Endothelial cell of umbilical vein (primary cell): ENCODE measurements at places on chromosomes 2 and 18. TPM values are rescaled to one million over a fixed set of nuclear protein-coding genes. Genes with fewer than 3 reads are reported as not detected.
A peak's percentile ranks its signal among the peaks of the same experiment; 100 is the strongest.

LIMS3 gene
- total RNA-seq = 9.4 and 17.8 TPM in 2 replicates

- no peaks in the 10 kb centered on the region for H3K4me1 ChIP-seq
- no peak overlapping the region for H3K27ac ChIP-seq
- H3K27me3 ChIP-seq = no peaks in the 10 kb centered on the region
Observed at GRCh38 chr18:47331641-47332040, 80.2 kb upstream of the SKOR2 start.

KIF5C gene
- total RNA-seq = 0.21 and 0.55 TPM in 2 replicates

- H3K4me3 ChIP-seq = no peak overlapping the region
- peaks cover 4% of the 10 kb centered on the region for H3K27me3 ChIP-seq
- H3K4me1 ChIP-seq = no peaks in the 10 kb centered on the region
- H3K36me3 ChIP-seq = no peaks in the 10 kb centered on the region
- no peak overlapping the region for H3K27ac ChIP-seq
Observed at GRCh38 chr2:121038031-121038430, 247.0 kb downstream of the TFCP2L1 start.

DNA sequence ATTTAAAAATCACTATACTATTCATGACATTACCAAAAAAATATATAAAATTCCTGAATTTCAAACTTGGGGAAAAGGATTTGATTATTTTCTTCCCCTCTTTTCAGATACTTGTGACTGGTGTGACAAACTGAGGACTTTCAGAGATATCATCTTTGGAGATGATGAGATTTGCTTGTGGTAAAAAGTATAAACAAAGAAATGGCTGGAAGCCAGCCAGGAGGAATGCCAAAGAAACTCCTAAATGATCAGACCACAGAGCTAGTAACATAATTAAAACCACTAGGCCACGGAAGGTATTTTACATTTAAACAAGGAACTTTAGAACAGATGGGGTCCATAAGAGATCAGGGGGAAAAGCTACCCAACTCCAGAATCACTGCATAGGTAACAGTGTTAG, 58.7 kb downstream of the PIGN start:
- no peak overlapping the region for H3K4me3 ChIP-seq
- DNase-seq = peak; percentile 37
- H3K27ac ChIP-seq = no peak overlapping the region
- H3K27me3 ChIP-seq = no peaks in the 10 kb centered on the region
- H3K4me1 ChIP-seq = peaks cover 19% of the 10 kb centered on the region
- no peaks in the 10 kb centered on the region for H3K36me3 ChIP-seq

SERPINB7 gene
- not detected in 2 replicates for total RNA-seq

GRCh38 chr2:235561450-235561849, 67.6 kb downstream of the AGAP1 start:
- H3K36me3 ChIP-seq = no peaks in the 10 kb centered on the region
- H3K27ac ChIP-seq = no peak overlapping the region
- H3K27me3 ChIP-seq = no peaks in the 10 kb centered on the region
- no peak for DNase-seq
- H3K4me1 ChIP-seq = peaks cover 9% of the 10 kb centered on the region

PARD6G gene
- 1.8 and 5.4 TPM in 2 replicates for total RNA-seq

GRCh38 chr2:3184167-3184566, 193.5 kb downstream of the EIPR1 start:
- no peaks in the 10 kb centered on the region for H3K4me1 ChIP-seq
- DNase-seq = no peak
- no peaks in the 10 kb centered on the region for H3K27me3 ChIP-seq
- no peaks in the 10 kb centered on the region for H3K36me3 ChIP-seq
- no peak overlapping the region for H3K27ac ChIP-seq
- no peak overlapping the region for H3K4me3 ChIP-seq

DNA sequence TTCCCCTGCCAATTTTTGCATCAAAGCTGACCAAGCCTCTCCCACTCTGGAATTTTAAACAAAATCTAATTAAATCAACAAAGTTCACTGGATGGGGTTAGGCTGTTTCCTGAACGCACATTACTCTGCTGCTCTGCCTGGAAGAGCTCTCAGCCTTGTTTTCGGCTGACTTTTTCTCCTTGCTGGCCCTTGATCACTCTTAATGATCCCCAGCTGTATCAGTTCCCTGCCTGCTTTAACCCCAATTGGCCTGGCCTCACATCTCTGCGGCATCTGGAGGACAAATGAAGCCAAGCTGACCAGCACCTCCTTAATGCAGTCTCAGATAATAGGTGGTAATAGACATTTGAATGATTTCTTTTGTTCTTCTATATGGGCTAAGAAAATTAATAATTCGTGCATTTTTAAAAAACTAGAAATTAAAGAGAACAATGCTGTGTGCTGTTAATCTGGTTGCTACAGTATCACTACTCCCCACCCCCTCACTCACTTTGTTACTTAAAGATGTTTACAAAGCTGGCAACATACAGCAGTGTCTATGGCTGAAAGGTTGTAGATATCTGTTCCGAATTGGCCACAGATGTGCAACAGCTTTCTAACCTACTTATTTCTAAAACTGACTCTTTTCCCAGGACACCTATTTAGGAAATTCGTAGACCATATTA, 415.2 kb upstream of the KCNH7 start:
- no peaks in the 10 kb centered on the region for H3K4me1 ChIP-seq
- DNase-seq = no peak
- no peaks in the 10 kb centered on the region for H3K27me3 ChIP-seq
- no peak overlapping the region for H3K4me3 ChIP-seq

DNA sequence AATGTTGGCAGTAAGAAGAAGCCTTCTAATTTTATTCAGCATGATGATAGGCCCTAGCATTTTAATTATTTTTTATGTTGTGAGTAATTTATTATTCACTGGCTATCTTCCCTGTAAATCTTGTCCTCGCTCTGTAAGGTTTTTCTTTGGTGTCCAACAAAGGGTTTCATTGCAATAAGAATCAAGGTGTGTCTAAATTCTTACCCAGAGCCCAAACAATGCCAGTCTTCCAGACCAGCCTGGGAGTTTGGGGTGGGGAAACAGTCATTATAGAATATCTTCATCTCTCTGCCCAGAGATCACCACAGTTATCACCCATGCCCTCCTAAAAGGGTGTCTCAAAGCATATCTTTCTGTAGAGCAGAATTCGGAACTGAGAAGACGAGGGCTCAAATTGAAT, at the start of gene DSG4:
DSG4 (plus strand) TSS at position 301 of the 400 bp plus-strand sequence. CDS start 135 bp downstream, outside the sequence.
- H3K36me3 ChIP-seq = no peaks in the 10 kb centered on the region
- H3K4me3 ChIP-seq = no peak within 1 kb of the TSS
- DNase-seq = no peak
- H3K27ac ChIP-seq = no peak within 1 kb of the TSS
- H3K4me1 ChIP-seq = no peaks in the 10 kb centered on the region
- no peaks in the 10 kb centered on the region for H3K27me3 ChIP-seq

TMEM247 gene
- not detected in 2 replicates for total RNA-seq

DNA sequence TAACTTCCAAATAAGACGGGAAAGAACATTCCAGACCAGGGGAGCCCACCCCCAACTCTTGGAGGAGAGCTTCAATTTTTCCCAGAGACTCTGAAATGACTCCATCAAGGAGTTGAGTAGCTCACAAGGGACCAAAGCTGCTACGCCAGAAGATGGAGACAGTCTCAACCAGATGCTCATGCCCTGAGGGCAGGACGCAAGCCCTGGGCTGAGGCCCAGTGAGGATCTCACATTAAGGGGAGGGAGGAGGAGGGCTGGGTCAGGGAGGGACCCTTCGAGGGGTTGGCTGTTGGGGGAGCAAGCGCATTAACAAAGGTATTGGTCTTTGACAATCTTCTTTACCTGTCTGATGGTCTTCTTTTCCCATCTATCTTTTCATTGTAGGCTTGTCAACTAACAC, 141.3 kb upstream of the SLC1A4 start:
- H3K27me3 ChIP-seq = no peaks in the 10 kb centered on the region
- H3K4me1 ChIP-seq = no peaks in the 10 kb centered on the region
- no peak overlapping the region for H3K4me3 ChIP-seq
- no peaks in the 10 kb centered on the region for H3K36me3 ChIP-seq
- no peak for DNase-seq
- no peak overlapping the region for H3K27ac ChIP-seq

DNA sequence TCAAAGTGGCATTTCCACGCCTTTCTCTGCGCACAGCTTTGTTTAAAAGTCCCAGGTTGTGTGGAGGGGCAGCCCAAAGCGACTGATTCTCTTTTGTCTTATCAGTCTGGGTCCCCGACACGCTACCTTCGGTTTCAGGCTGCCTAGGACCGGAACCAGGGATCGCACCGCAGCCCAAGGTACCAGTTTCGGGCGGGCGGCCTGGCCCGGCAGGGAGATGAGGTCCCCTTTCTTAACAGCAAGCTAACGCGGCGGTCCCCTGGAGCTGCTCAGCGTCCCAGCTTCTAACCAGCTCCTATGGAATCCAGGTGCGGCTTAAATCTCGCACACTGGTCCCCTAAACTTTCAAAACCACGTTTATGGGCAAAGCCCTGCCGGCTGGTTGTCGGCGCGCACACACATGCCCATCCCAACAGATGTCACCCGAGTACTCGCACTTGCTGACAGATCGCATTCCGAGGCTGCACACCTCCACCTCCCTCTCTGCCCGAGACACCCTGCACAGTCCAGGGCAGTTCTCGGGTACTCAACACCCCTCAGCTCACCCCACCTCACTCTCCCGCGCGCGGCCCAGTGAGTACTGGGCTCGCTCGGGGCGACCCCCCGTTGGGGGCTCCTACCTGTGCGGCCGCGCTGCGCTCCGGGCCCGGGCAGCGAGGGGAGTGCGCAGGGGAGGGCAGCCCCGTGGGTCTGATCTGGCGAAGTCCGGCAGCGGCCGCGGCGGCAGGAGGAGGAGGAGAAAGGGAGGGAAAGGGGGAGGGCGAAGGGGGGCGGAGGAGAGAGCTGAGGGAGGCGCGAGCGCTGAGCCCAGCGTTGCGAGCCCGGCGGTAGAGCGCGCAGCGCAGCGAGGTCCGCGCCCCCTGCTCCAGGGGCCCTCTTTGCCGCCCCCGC, at the start of gene EFEMP1:
EFEMP1 (minus strand) TSS at position 692 of the 891 bp plus-strand sequence. CDS start 1,342 bp downstream, outside the sequence.
- peak; percentile 87 for DNase-seq
- peaks cover 43% of the 10 kb centered on the region for H3K4me1 ChIP-seq
- H3K4me3 ChIP-seq = peak within 1 kb of the TSS; percentile 91
- peak within 1 kb of the TSS; percentile 82 for H3K27ac ChIP-seq

RGPD3 gene
- not detected in 2 replicates for total RNA-seq

CYP27C1 gene
- total RNA-seq = not detected in 2 replicates

DNA sequence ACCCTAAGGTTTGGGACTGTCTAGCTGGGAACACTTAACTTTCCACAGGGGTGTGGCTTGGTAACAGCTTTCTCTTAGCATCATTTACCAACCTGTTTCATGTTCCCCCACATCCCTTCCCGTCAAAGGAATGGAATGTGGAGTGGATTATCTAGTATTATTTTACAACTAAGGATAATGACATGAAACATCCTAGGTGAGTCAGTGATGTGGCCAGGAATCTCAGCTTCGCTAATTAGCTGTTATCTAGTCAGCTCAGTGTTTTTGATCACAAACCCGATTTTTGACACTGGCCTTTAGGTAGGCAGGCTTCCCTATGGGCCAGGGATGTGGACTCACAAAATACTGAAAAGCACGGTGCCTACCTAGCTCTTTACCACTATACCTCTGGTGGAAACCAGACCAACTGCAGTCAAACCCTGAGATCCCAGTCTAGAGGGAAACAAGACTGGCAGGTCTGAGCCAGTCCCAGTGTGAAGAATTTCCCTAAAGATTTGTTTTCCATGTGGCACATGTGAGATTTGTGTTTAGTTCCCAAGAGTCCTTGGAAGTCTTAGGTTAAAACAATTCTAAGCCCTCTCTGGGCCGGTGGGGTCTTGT, 2.8 kb upstream of the NRP2 start:
- H3K36me3 ChIP-seq = no peaks in the 10 kb centered on the region
- no peaks in the 10 kb centered on the region for H3K27me3 ChIP-seq
- DNase-seq = no peak
- H3K4me1 ChIP-seq = peaks cover 24% of the 10 kb centered on the region
- no peak overlapping the region for H3K4me3 ChIP-seq
- no peak overlapping the region for H3K27ac ChIP-seq

DNA sequence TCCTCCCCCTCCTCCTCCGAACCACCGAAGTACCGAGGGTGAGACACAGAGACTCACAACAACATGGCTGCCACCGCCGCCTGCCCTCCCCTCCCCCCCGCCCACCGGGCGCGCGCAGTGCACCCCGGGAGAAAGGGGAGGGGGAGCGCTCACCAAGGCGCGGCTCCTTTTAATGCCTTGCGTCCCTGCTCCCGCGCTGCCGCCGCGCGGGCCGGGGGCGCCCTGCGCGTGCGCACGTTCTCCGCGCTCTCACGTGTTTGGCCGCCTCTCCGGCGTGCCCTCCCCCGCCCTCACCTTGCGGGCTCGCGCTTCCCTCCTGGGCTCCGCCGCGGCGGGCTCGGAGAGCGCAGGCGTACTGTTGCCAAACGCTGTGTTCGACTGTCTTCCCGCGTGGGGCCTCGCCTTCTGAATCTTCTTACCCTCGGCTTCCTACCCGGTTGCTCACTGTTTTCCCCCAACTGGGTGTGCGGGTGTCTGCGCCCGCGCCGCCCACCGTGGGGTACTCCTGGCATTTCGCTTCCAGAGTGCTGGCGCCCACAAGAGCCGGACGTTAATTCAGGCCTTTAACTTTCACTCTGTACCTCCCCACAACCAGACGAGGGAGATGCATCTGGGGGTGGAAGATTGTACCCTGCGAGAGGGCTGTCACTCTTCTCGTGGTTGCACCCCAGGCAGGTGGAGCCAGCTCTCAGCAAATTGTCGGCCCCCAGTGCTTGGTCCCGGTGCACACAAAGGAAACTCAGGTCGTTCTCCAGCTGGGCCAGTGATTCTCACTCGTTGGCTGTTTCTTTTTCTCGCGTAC, at the start of gene PUM2:
PUM2 (minus strand) TSS at position 92 of the 802 bp plus-strand sequence. CDS start 23,484 bp downstream, outside the sequence.
- DNase-seq = peak; percentile 98
- H3K4me1 ChIP-seq = peaks cover 31% of the 10 kb centered on the region
- H3K4me3 ChIP-seq = peak within 1 kb of the TSS; percentile 100
- H3K36me3 ChIP-seq = peaks cover 3% of the 10 kb centered on the region

DNA sequence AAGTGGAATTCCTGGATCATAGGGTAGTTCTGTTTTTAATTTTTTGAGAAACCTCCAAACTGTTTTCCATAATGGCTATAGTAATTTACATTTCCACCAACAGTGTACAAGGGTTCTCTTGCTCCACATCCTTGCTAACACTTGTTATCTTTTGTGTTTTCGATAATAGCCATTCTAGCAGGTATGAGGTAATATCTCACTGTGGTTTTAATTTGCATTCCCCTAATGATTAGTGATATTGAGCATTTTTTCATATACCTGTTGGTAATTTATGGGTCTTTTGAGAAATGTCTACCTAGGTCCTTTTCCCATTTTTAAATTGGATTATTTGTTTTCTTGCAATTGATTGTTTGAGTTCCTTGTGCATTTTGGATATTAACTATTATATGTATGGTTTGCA, 39.6 kb downstream of the DIS3L2 start:
- no peak overlapping the region for H3K4me3 ChIP-seq
- no peaks in the 10 kb centered on the region for H3K27me3 ChIP-seq
- no peaks in the 10 kb centered on the region for H3K36me3 ChIP-seq
- H3K4me1 ChIP-seq = no peaks in the 10 kb centered on the region
- no peak for DNase-seq
- H3K27ac ChIP-seq = no peak overlapping the region
